ENCODE measurements at places on chromosomes 3 and 15.

GRCh38 chr3:134729649-134730048, 65.4 kb upstream of the EPHB1 start:
- DNase-seq: no peak

- DNase-seq: no peak
These were observed 1156.0 kb upstream of the CADM2 start for GRCh38 chr3:83802801-83803200.

DNA sequence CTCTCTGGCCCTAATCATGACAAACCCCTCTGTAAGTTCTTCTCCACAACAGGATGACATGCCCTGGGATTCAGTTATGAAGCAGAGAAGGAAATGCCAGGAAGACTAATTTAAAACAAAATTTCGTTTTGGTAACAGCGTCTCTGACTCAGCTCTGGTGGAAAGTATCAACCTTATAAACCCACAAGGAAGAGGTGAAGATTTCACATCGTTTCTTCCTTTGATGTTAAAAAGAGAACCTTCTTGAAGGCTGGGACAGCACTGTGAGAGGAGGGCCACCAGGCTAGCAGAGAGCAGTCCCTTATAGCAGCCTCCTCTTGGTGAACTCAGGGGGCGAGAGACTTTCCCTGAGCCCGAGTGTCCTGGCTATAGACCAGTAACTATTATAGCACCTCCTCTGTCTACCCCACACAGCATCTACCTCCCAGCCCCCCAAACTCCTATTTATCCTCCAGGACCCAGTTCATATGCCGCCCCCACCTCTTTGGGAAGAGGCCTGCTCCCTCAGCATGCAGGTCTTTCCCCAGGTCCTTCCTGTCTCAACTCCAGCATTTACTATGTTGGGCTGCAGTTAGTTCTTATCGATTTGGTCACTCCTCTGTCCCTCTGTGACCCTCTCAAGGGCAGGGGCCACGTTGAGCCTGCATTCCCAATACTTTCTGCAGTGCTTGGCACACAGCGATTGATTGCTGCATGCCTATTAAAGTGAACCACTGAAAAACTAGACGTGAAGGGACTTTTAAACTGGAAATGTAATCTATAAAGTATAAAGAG, 321.5 kb upstream of the ICE2 start:
- peak; percentile 48 for DNase-seq

DNA sequence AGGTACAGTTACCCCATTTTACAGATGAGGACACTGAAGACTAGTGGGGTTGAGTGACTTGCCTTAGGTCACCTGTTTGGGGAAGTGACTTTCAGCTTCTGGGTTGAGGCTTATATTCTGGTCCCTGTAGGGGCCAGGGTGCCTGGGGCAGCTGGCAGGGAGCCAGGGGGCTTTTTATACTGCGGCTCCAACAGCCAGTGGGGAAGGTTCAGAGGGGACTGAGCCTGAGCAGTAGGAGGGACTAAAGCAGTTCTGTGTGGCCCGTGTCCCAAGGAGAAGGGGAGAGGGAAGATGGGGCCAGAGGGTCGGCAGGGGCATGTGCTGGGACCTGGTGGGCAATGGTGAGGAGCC, 37.7 kb downstream of the SLC6A6 start:
- no peak for DNase-seq

- peak; percentile 55 for DNase-seq
These were observed 150.8 kb upstream of the KCNMB2 start for GRCh38 chr3:178385280-178385952.

DNA sequence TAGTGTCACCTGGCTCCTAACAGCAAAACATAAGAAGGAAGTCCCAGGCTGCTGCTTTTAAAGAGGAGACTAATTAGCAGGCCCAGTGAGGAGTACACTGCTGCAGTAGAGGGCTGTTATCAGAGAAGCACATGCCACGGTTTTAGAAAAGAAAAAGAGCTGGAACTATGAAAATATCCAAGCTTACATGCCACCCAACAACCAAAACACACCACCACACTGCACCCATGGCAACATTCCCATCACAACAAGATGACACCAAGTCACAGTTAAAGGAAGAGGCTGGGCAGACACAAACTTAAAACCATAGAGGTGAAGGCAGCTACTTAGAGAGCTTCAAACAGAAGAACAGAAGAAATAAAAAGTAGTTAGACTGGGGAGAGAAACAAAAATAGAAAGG, 37.0 kb downstream of the NPTN start:
- no peak for DNase-seq

All from fibroblast of upper back skin (primary cell).